Esophagus squamous epithelium (tissue), 5 donors: ENCODE measurements at places on chromosomes 2 and 18.

DNA sequence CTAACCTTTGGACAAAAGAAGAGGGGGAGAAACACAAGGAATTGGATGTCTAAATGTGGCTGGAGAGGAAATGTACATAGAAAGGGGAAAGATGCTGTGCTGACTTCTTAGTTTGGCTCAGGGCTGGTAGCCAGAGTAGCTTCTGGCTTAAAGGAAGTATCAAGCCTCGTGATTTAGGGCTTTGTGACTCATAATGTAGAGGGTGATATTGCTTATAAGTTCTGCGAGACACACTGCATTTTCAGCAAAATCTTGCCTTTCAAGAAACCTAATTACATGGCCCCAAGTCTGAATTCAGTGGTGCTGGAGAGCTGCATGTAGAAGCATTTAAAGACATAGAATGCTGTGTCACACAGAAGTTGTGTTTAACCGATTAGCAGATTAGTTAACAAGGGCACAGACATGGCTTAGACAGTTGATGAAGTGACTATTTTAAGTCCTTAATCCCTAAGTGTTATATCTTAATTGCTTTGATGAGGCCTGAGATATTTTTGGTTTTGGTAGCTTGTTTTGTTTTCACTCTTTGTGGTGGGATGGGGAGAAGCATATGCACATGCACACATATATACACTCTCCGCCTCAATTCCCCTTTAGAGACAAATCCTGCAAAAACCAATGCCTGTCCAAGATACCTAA lies 66.4 kb downstream of the EPAS1 start:
- DNase-seq: no peak

DNA sequence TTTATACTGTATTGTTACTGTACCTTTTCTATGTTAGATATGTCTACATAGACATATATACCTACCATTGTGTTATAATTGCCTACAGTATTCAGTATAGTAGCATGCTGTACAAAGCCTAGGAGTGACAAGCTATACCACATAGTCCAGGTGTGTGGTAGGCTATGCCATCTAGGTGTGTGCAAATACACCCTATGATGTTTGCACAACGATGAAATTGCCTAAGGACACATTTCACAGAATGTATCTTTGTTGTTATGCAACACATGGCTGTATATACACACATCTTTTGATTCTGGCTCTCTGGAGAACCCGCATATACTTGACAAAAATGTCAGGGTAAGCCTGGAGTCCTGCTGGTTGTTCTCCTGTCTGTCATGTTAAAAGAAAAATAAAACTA lies 85.1 kb downstream of the BCL2L11 start:
- DNase-seq: no peak

GRCh38 chr2:217732992-217733391 lies 269.8 kb downstream of the TNS1 start:
- DNase-seq: no peak

DNA sequence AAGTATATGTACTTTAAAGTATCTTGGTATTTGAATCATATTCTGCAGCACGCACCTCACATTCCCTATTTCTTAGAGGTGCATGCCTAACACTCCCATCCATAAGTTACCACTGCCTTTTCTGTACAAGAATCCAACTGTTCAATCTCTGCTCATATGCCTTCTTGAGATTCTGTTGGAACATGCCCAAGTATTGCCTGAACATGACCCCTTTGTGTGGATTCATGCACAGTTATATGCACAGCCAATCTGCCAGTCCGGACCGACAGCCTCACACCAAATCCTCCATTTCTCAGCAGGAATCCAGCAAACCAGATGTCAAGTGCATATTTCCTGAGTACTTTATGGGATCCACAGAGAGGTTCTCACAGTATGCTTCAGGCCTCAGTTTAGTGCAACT lies 222.0 kb downstream of the TMEM182 start:
- DNase-seq: no peak

DNA sequence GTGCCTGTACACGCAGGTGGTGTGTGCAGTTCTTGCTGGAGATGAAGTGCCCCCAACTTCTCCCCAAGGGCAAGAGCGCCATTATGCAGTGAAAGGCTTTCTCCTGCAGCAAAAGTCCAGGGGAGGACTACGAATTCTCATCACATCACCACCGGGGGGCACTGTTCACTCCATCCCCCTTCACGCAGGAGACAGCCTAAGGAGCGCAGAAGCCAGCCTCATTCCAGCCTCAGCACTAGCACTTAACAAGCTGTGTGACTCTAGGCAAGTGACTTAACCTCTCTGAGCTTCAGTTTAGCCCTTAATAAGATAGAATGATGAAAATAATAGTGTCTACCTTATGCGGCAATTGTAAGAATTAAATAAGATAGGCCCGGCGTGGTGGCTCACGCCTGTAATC lies 32.3 kb downstream of the DNMT3A start:
- no peak for DNase-seq

DNA sequence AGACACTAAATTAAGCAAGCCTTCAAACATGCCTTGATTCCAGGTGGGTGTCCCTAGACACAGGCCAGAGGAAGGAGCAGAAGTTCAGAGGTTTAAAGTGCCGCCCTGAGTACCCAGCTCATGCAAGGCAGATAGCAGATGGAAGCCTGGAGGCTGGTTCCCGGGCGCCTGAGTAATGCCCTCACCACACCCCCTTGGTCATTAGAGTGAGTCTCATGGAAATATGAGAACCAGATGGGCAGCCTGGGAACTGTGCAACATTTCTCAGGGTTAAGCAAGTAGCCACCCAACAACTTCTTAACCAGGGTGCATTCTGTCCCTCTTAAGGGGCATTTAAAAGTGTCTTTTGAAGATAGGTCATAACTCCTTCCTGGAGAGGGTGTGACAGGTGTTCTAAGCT lies 44.1 kb downstream of the TGFA start:
- DNase-seq: no peak

DNA sequence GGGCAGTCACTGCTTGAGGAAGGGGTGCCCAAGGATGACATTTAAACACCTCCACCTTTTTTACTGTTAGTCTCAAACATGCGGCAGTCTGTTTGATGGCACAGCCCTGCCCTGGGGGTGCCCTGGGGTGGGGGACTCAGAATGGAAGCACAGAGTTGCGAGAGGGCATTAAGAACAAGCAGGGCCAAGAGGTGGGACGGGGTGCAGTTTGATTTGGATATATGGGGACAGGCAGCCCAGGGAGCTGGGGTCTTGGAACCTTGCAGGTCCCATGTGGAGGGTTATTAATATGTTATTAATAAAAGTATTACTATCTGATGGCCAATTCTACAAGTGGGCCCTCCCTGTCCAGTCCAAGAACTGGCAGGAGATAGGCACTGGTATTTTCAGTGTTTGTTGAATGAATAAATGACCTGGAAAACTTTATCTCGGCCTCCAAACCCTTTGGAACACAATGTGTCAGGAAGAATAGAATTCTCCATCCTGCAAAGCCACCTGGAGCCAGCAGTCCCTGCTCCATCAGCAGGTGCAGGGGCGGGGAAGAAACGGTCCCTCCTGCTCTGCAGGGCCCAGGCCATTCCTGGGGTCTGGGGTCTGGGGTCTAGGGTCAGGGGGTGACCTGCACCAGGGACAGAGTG lies 25.2 kb downstream of the SDC1 start:
- DNase-seq: no peak

DNA sequence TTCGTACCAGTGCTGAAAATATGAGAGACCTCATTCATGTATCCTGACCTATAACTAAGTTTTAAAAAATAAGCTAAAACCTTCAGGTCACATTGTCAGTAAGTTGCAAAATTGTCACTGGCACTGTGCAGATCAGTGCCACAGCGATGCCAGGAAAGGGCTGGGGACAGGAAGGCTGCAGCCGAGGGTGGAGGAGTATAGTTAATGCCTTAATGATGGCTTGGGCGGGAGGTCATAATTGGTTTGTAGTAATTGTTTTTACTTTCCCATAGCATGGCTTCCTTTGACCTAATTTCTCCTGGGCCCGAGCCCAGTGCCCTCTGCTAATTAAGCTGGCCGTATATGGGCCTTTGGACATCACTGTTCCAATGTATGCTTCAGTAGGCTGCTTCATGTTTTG lies 47.2 kb upstream of the RAB12 start:
- no peak for DNase-seq

GRCh38 chr2:72920318-72921087 lies 3.2 kb downstream of the EMX1 start:
- DNase-seq: no peak

DNA sequence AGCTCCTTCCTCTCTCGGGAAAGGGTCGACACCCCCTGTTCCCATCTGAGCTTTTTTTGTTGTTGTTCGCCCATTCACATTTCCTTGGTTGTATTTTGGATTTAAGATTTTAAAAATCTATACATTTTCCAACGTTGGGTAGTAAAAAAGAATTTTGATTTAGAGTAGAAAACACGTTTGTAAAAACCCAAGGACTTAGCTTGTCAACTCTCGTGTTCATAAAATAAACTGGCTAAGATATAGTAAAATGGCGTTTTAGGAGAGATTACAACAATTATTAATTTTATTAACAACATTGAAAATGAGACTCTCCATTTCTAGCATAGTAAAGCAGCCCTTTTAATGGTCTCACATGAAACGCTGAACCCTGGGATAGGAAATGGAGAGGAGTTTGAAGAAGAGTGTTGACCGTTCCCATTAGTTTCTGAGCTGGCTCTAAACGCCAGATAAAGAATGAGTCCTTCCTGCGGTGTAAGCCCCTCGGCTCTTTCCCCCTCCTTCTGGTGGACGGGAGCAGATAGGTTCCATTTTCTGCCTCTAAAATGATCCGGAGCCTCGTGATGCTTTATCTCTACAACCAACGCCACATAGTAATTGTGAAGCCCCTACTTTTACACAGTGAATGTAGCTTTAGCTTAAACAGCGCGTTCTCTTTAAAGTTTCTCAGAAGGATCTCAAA lies 24.0 kb upstream of the ZNF516 start:
- DNase-seq: no peak

GRCh38 chr2:40227210-40227609 lies 224.7 kb downstream of the SLC8A1 start:
- no peak for DNase-seq

GRCh38 chr2:179579800-179580199 lies 281.6 kb downstream of the ZNF385B start:
- no peak for DNase-seq

GRCh38 chr2:172829229-172829628 lies 93.6 kb downstream of the RAPGEF4 start:
- no peak for DNase-seq

GRCh38 chr18:28176698-28176947 lies 307 bp downstream of the CDH2 start:
- DNase-seq: no peak

GRCh38 chr2:240601831-240602160 lies 15.3 kb downstream of the CAPN10 start:
- no peak for DNase-seq

GRCh38 chr18:52387175-52387574 lies 47.2 kb downstream of the DCC start:
- DNase-seq: no peak

DNA sequence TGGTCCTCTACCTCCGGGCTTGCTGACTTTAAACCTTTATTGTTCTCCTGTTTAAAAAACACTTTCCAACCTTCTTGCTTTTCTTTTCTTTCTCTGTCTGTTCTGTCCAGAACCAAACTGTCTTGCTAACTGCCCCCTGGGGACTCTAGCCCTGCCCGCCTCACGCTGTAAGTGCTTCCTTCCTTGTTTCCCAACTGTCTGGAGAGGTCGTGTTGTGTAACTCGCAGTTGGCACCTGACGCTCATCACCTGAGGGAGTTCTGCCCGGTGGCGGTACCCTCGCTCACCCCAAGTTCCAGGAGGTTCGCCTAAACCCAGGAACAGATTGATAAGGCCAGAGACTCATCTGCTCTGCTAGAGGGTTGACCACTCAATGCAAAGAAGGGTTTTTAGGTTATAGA lies 123.4 kb downstream of the MTCL1 start:
- no peak for DNase-seq

- DNase-seq: no peak
Measured at GRCh38 chr2:151947813-151948165, 119.6 kb upstream of the ARL5A start.
